ENCODE measurements at places on chromosomes 5 and 9.

DNA sequence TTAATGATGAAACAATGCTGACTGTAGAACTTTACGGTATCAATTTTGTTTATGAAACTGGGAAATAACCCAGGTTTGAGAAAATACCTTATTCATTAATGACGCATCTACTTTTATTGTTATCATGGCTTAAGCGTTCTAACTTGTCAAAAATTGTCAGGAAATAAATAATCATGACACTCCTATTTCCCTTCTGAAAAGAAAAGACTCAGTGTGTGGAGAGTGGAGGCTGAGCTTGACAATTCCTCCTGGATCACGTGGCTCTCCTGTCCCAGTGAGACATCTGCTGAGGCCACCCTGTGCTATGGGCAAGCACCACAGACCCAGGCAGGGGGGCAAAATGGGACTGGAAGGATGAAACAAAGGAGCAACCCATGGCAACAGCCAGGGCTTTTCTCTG, 466.4 kb downstream of the ZNF608 start:
- DNase-seq = no peak

- no peak for DNase-seq
Measured at GRCh38 chr5:172380987-172381643, 73.2 kb downstream of the SH3PXD2B start.

- no peak for DNase-seq
Measured at GRCh38 chr9:113186137-113186755, 34.8 kb downstream of the FKBP15 start.

GRCh38 chr9:115198001-115198400, 80.0 kb upstream of the TNC start:
- DNase-seq = no peak

GRCh38 chr5:65364907-65365306, 116.8 kb downstream of the ADAMTS6 start:
- DNase-seq = no peak

- DNase-seq = no peak
Measured at GRCh38 chr9:18492612-18493011, 18.7 kb downstream of the ADAMTSL1 start.

DNA sequence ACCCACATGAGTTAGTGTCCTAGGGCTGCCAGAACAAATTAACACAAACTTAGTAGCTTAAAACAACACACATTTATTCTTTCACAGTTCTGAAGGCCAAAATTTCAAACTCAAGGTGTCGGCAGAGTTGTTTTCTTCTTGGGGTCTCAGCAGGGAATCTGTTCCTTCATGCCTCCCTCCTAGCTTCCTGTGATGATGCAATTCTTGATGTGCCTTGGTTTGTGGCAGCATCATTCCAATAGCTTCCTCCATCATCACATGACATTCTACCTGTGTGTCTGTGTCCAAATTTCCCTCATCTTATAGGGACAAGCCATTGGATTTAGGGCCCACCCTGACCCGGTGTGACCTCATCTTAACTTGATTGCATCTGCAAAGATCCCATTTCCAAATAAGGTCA, 12.2 kb upstream of the SLC25A48 start:
- DNase-seq = no peak

- DNase-seq = no peak
Measured at GRCh38 chr9:15549611-15550010, 3.2 kb upstream of the CCDC171 start.

- no peak for DNase-seq
Measured at GRCh38 chr9:122386311-122386872, 15.6 kb downstream of the PTGS1 start.

DNA sequence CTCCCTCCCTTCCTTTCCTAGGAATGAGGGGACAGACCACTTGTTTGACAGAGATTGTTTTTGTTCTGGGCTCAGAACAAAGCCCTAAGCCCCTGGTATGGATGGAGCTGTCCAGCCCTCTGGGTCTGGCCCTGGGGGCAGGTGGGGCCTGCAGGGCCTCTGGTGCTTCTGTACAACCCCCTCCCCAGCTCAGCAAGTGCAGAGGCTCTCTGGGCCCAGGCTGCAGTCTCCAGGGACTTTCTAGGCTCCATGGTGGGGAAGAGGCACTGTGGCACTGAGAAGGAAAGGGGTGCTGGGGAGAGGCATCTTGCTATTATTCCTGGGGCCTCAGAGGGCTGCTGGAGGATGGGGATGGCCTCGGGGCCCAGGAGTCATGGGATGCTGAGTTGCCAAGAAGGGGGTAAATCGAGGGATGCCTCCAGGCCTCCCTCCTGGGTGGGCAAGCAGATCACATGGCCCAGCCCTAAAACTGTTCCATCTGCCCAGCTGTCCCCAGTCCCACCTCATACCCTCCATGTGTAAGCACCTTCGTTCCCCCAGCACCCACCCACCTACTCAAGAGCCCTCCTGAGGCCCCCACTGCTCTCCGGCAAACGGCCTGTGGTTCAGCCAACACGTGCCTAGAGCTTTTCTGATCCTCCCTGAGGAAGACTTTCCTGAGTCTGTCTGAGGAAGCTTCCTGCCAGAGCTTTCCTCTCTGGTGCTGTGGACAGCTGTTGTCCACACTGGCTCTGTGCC, 225.7 kb downstream of the CACNA1B start:
- no peak for DNase-seq

- DNase-seq = no peak
Measured at GRCh38 chr9:70495514-70495913, 81.1 kb upstream of the KLF9 start.
